ENCODE measurements at places on chromosomes 7 and 10.

- DNase-seq: no peak
Observed at GRCh38 chr10:20963056-20963455, 65.9 kb upstream of the NEBL start.

DNA sequence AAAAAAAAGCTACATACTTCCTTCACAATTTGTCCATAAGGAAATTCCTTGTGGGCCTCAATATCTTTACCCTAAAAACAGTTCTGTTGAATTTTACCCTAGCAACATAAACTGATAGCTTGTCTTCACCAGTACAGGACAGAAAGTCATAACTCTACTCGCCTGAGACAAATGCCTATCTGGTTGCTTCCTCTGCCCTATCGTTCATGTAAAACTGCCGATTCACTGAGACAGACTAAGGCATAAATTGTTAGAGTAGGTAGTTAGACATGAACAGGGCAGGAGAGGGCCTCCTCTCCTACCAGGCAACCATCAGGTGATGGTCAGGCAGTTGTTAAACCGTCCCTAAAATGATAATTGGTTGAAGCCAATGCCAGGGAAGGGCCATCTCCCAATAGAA lies 25.0 kb downstream of the IFIT3 start:
- no peak for DNase-seq

GRCh38 chr10:101444058-101444898 lies 90.3 kb downstream of the BTRC start:
- no peak for DNase-seq

GRCh38 chr10:51244748-51245490 lies 170.6 kb downstream of the PRKG1 start:
- DNase-seq: no peak

- DNase-seq: no peak
Observed at GRCh38 chr10:66837335-66837734, 88.5 kb upstream of the LRRTM3 start.

DNA sequence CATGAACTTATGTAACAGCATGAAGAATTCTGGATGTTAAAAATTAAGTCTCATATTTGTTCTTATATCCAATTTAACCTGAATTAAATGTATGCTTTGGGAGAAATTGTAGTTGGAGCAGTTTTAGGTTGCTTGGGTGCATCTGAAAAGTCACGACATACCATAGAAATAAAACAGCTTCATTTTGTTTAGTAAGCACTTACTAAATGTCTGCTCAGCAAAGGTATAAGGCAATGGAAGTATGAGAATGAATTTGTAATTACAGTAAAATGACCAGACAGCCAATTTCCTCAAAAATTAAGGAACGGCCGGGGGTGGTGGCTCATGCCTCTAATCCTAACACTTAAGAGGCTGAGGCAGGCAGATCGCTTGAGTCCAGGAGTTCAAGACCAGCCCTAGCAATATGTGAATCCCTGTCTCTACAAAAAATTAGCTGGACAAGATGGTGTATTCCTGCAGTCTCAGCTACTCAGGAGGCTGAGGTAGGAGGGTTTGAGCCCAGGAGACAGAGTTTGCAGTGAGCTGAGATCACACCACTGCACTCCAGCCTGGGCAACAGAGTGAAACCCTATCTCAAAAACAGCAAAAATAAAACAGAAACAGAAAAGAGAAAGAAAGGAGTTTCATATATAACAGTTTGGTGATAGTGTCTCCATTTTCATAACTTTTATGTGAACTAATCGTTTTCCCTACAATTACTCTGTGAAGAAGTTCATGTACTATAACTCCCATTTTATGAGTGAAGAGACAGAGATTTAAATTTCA lies 47.2 kb upstream of the KLF6 start:
- no peak for DNase-seq

DNA sequence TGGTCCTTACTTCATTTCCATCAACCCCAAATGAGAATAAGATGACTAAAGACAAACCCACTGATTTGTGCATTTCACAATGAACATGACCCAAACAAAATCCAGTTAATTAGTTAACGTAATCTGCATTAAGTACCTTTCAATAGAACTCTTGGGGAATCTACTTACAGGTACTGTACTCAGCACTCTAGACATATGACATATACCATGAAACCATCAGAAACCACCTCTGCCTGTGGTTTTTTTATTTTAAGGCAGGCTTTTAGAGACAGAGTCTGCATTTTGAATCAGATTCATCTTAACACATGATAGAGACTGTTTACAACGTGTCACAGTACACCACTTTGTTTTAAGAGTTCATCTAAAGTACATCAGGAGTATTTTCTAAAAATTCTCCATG lies 168.4 kb downstream of the BTAF1 start:
- DNase-seq: no peak

GRCh38 chr7:12984117-12984516 lies 296.7 kb downstream of the ARL4A start:
- DNase-seq: no peak

GRCh38 chr7:155797262-155798250 lies 14.7 kb downstream of the SHH start:
- DNase-seq: no peak

DNA sequence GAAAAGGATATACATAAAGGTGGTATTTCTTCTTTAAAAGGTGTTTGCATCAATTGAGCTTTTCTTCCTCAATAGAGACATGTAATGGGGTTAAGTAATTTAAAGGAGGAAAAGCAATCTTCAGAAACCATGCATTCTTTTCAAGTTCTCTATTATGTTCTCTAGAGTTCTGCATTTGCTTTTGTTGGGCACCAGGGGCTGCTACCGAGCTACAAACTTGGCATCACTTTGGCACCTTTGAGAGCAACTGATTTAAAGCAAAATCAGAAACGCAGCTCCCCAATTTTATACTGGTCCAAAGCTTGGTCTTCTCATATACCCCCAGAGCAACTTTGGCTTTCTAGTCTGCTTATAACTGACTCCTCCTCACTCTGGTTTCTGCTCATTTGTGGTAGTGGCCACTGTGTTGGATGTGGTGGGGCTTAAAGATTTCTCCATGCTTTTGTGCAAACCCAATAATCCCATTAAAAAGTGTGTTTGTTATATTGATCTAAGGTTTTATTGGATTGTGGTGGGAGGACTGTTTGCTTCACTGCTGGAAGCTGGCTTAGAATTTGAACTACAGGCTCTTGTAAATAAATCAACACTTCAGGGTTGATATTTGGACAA lies 712.1 kb downstream of the PHTF2 start:
- DNase-seq: no peak

DNA sequence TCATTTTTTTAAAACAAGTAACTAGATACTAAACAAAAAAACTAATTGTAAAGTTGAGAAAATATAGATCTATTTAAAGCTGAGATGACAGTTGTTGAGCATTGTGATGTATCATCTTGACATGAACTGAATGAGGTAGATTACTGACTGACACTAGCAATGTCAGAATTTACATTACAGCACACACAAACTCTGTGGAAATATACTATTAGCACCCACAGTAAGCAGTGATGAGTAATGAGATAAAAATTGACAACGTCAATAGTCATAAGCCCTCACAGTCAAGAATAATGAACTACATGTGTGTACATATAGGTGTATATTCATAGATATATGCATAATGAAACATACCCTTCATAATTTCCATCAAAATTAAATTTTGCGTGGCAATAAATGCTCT lies 368.4 kb downstream of the TFEC start:
- no peak for DNase-seq

GRCh38 chr10:7475046-7475911 lies 64.4 kb upstream of the SFMBT2 start:
- DNase-seq: no peak

DNA sequence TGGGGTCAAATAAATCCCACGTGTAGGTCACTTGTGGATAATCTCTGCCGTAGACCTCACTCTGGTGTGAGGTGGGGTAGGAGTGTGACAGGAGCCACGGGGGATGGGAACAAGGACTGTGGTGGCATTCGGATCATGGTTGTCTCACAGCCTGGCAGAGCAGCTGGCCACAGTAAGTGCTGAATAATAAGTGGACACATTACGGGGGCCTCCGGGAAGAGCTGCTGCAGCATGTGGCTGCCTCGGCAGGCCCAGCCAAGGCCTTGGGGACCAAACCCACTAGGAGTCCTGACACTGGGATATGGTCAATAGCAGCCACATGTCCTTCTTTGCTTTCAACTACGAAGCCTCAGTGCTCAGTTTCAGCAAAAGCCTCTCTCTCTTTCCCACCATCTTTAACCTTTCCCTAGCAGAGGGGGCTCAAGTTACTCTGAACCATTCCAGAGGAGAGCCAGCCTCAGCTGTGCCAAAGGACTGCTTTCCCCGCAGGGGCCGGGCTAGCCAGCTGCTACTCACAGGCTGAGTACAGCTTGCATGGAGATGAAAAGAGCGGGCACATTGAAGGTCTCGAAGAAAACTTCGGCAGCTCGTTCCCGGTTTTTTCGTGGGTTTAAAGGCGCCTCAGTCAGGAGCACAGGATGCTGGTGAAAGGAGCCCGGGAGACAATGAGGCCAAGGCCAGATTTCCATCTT lies 17.3 kb downstream of the ACTR1A start:
- no peak for DNase-seq

- DNase-seq: no peak
Observed at GRCh38 chr10:52297747-52298146, 16.3 kb upstream of the DKK1 start.

- no peak for DNase-seq
Observed at GRCh38 chr10:129140921-129141885, 325.8 kb upstream of the MGMT start.

DNA sequence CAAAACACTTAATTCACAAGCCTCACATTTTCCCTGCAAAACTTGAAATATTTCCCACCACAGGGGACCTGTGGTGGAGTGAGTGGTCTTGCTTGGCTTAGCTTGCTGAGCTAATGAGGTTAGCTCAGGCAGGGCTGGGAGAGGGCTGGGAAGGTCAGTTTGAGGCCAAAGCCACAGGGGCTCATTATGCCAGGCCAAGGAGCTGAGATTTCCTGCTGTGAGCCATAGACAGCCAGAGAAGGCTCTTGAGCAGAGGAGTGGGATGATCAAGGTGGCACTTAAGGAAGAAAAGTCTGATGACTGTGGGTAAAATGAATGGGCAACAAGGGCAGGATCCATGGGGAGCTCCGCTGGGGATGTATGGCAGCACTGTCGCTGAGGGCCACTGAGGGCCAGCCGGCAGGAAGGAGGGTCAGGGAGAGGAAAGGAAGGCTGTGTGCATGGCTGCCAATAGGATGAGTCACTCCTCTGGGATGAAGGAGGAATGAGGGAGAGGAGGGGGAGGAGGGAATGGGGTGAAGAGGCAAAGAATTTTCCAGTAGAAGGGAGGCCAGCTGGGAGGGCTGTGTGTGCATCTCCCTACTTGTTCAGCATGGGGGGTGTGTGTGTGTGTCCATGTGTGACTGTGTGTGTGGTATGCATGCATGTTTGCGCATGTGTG lies 18.7 kb upstream of the ZNF488 start:
- DNase-seq: no peak

GRCh38 chr7:138382862-138383565 lies 77.0 kb upstream of the TRIM24 start:
- DNase-seq: no peak

DNA sequence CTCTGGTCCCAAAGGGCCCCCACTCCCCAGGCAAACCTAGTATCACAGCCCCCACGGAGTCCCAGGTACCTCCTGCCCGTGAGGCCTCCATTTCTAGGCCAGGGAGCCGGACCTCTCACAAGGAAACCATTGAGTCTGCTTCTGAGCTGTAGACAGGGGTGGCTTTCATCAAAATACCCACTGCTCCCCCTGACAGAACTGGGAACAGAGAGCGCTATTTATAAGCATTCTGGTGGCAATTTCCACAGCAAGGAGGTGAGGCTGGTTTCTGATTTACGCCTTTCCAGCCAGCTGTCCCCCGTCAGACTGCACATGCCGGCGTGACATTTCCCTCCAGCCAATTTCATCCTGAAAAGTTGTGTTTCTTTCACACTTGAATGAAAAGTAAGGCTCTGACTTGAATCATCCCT lies 407.5 kb upstream of the PRKCQ start:
- no peak for DNase-seq

GRCh38 chr10:51095444-51095843 lies 21.2 kb downstream of the PRKG1 start:
- DNase-seq: no peak

Data from esophagus squamous epithelium (tissue), 5 donors.